ENCODE measurements at places on chromosomes 2 and 18. TPM values are rescaled to one million over a fixed set of nuclear protein-coding genes. Genes with fewer than 3 reads are reported as not detected.
A peak's percentile ranks its signal among the peaks of the same experiment; 100 is the strongest.

DNA sequence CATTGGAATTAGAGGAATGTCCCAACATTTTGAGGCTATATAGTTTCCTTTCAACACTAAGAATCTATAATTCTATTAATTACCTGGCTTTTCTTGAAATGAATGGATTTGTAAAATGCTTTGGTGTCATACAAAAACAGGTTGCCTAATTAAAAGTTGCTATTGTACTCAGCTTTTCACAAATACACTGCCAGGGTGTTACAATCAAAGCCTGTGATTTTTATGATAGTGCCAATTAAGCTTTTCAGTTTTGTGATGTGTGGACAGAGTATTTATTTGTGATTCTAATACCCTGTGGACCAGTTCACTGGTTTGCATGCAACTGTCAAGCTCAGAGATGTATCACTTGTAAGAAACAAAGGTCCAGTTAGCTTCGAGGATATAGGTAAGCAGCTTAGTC, 71.8 kb downstream of the NAB1 start:
- H3K36me3 ChIP-seq = no peaks in the 10 kb centered on the region
- H3K4me3 ChIP-seq = no peak overlapping the region
- H3K27ac ChIP-seq = no peak overlapping the region
- no peaks in the 10 kb centered on the region for H3K27me3 ChIP-seq
- DNase-seq = no peak

DNA sequence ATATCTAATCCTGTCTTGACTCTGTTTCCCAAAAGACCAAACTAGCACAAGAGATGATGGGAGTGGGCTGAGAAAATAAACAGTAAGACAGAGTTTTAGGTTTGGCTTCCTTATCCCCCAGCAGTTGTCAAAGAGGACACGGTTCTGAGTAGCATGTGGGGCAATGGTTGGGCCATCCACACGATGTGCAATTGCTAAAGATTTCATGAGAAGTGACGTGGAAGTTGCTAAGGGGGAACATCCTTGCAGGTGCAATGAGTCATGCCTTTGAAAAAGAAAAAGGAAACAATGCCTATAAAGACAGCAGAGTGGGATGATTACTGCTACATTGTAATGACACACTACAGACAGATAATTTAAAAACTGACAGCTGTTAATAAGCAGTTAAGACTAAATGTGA, 1395.8 kb downstream of the LRP1B start:
- H3K4me1 ChIP-seq = no peaks in the 10 kb centered on the region
- DNase-seq = no peak
- no peak overlapping the region for H3K27ac ChIP-seq
- H3K4me3 ChIP-seq = no peak overlapping the region
- no peaks in the 10 kb centered on the region for H3K27me3 ChIP-seq

- no peaks in the 10 kb centered on the region for H3K36me3 ChIP-seq
- H3K4me3 ChIP-seq = no peak overlapping the region
- H3K27me3 ChIP-seq = no peaks in the 10 kb centered on the region
- no peak for DNase-seq
- peaks cover 6% of the 10 kb centered on the region for H3K4me1 ChIP-seq
Measured at GRCh38 chr2:102261467-102262135, 49.8 kb upstream of the IL1RL1 start.

DNA sequence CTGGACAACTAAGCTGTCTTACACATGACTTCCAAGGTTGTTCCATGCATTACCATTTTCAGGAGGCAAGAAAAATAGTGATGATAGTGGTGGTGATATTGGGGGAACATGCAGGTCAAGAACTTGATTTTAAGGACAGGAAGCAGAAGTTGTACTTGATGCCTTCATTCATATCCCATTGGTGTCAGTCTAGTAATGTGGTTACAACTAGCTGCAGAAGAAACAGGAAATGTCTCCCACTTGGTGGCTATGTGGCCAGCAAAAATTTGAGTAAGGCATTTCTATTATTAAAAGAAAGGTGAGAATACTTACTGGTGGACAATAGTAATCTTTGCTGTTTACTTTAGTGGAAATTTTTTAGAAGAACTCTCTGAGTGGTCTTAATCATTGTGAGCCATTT, 103.4 kb downstream of the ALMS1 start:
- H3K36me3 ChIP-seq = peaks cover 15% of the 10 kb centered on the region
- H3K4me3 ChIP-seq = no peak overlapping the region
- no peak overlapping the region for H3K27ac ChIP-seq
- H3K27me3 ChIP-seq = no peaks in the 10 kb centered on the region
- no peak for DNase-seq

DNA sequence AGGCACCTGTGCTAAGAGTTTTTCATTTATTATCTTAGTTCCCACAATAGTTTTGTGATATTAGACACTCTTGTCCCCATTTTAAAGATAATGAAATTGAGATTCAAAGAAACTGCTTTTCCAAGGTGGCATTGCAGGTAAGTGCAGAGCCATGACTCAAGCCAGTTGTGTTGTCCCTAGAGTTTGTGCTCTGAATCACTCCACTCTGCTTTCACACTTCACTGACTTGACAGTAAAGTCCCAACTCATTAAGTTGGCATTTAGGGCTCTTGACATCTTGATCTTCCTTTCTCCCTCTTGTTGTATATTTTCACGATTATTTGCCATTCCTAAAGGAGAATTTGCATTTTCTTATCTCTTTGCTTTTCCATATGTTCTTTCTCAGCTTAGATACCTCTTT, 114.3 kb downstream of the DIS3L2 start:
- H3K36me3 ChIP-seq = no peaks in the 10 kb centered on the region
- H3K4me3 ChIP-seq = no peak overlapping the region
- no peak overlapping the region for H3K27ac ChIP-seq
- H3K27me3 ChIP-seq = no peaks in the 10 kb centered on the region
- DNase-seq = no peak
- peaks cover 5% of the 10 kb centered on the region for H3K4me1 ChIP-seq

DNA sequence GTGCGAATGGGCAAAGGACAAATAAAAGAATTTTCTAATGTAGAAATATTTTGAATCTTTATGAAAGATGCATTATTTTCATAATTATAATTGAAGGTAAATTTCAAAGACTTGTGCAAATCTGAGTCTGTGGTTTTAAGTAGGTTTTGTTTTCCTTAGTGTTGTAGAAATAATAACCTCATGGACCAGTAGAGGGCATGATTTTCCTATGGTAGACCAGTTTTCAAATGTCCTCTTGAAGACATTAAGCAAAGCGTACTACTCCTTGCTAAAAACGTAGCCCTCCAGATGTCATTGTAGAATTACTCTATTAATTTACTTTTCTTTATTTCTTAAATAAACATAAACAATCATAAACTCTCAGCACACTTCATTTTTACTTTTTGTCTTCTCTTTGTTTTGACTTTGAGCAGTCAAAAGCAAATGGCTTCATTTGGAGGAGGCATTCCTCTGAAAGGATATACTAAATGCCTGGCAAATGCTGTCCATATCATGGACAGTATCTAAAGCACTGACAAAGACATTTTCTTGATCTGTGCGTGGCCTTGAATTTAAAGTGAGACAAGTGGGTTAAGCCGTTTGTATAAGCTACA, 85.8 kb upstream of the FAM237A start:
- no peaks in the 10 kb centered on the region for H3K27me3 ChIP-seq
- DNase-seq = peak; percentile 64
- H3K4me1 ChIP-seq = no peaks in the 10 kb centered on the region
- H3K36me3 ChIP-seq = no peaks in the 10 kb centered on the region

DNA sequence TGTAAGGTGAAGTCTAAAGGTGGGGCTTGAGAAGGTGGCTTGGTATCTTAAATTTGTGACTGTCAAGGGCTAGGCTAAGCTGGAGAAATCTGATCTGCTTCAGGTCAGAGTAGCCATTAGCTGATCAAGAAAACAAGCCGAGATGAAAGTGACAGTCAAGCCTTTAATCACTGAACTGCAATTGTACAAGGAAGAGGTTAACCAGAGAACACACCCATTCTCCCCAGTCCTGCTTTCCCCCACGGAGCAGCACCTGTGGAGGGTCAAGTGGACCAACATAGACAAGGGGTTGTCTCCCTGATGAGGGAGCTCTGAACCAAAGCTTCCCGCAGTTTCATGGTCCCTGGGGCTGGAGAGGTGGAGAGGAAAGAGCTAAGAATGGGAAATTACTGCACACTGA, 901.2 kb downstream of the DCC start:
- no peak overlapping the region for H3K27ac ChIP-seq
- H3K4me3 ChIP-seq = no peak overlapping the region
- DNase-seq = no peak

GRCh38 chr2:65112633-65113032, 17.3 kb downstream of the RAB1A start:
- H3K4me3 ChIP-seq = no peak overlapping the region
- H3K4me1 ChIP-seq = no peaks in the 10 kb centered on the region
- no peak overlapping the region for H3K27ac ChIP-seq
- no peak for DNase-seq
- H3K27me3 ChIP-seq = no peaks in the 10 kb centered on the region
- peaks cover 2% of the 10 kb centered on the region for H3K36me3 ChIP-seq

GRCh38 chr18:48230467-48231113, 178.6 kb downstream of the ZBTB7C start:
- no peak overlapping the region for H3K4me3 ChIP-seq
- H3K4me1 ChIP-seq = no peaks in the 10 kb centered on the region
- no peak overlapping the region for H3K27ac ChIP-seq
- DNase-seq = no peak
- no peaks in the 10 kb centered on the region for H3K36me3 ChIP-seq

GRCh38 chr2:211132573-211132972, 576.2 kb downstream of the CPS1 start:
- H3K4me1 ChIP-seq = no peaks in the 10 kb centered on the region
- H3K27me3 ChIP-seq = no peaks in the 10 kb centered on the region
- no peak overlapping the region for H3K4me3 ChIP-seq
- H3K27ac ChIP-seq = no peak overlapping the region

GRCh38 chr2:237012577-237013267, 73.0 kb upstream of the COPS8 start:
- no peak overlapping the region for H3K4me3 ChIP-seq
- H3K27me3 ChIP-seq = no peaks in the 10 kb centered on the region
- no peaks in the 10 kb centered on the region for H3K4me1 ChIP-seq
- DNase-seq = no peak
- no peak overlapping the region for H3K27ac ChIP-seq

DNA sequence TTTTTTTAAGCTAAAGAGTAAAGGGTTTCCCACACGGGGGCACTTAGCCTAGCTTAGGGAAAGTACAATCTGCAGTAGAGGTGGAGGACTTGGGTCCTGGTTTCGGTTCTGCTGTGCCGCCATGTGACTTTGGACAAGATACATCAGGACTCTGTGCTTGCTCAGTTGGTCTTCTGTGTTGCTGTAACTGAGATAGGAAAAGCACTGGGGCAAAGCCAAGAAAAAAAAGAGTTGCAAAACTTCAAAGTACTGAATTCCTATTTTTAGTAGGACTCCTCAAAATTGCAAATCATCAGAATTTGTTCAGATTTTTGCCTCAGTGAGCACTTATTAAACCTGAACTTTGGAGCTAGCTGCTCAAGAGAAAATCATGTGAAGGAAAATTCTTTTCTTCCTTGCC, 96.3 kb upstream of the STON1 start:
- H3K36me3 ChIP-seq = no peaks in the 10 kb centered on the region
- no peak for DNase-seq
- no peak overlapping the region for H3K4me3 ChIP-seq
- H3K27ac ChIP-seq = no peak overlapping the region
- H3K4me1 ChIP-seq = no peaks in the 10 kb centered on the region
- H3K27me3 ChIP-seq = no peaks in the 10 kb centered on the region

DNA sequence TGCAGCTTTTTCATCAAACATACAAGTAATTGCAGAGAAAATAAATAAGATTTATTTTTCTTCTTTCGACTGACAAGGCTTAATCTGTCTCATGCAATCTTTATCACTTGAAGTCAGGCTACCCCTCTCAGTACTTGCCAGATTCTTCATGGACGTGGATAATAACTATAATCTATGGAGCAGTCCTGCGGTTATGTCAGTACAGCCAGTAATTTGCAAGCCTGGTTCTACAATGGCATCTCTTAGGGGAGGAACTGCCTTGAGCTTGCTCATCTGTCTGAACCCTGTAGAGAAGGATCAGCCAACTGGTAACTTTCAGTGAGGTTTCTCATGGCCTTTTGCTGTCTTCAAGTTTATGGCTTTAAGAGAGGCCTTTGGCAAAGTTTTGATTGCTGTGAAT, 35.5 kb upstream of the LRRTM1 start:
- no peak overlapping the region for H3K27ac ChIP-seq
- no peaks in the 10 kb centered on the region for H3K27me3 ChIP-seq
- H3K4me1 ChIP-seq = no peaks in the 10 kb centered on the region
- H3K4me3 ChIP-seq = no peak overlapping the region
- no peaks in the 10 kb centered on the region for H3K36me3 ChIP-seq

GRCh38 chr2:71546275-71546638, 92.9 kb downstream of the DYSF start:
- H3K36me3 ChIP-seq = no peaks in the 10 kb centered on the region
- H3K4me1 ChIP-seq = peaks cover 3% of the 10 kb centered on the region
- no peak overlapping the region for H3K27ac ChIP-seq
- no peak for DNase-seq
- H3K27me3 ChIP-seq = peaks cover 13% of the 10 kb centered on the region
- no peak overlapping the region for H3K4me3 ChIP-seq

- H3K4me3 ChIP-seq = no peak overlapping the region
- H3K36me3 ChIP-seq = no peaks in the 10 kb centered on the region
- no peaks in the 10 kb centered on the region for H3K4me1 ChIP-seq
- H3K27ac ChIP-seq = no peak overlapping the region
Measured at GRCh38 chr2:159653962-159654361, 37.6 kb upstream of the BAZ2B start.

GRCh38 chr2:113692698-113693428, 63.6 kb downstream of the SLC35F5 start:
- H3K36me3 ChIP-seq = no peaks in the 10 kb centered on the region
- peak overlapping the region; percentile 47 for H3K27ac ChIP-seq
- peak; percentile 42 for DNase-seq
- no peak overlapping the region for H3K4me3 ChIP-seq
- no peaks in the 10 kb centered on the region for H3K27me3 ChIP-seq

GRCh38 chr2:58502931-58503330, 261.8 kb upstream of the FANCL start:
- no peak overlapping the region for H3K27ac ChIP-seq
- H3K4me3 ChIP-seq = no peak overlapping the region
- no peaks in the 10 kb centered on the region for H3K4me1 ChIP-seq
- no peaks in the 10 kb centered on the region for H3K27me3 ChIP-seq

DNA sequence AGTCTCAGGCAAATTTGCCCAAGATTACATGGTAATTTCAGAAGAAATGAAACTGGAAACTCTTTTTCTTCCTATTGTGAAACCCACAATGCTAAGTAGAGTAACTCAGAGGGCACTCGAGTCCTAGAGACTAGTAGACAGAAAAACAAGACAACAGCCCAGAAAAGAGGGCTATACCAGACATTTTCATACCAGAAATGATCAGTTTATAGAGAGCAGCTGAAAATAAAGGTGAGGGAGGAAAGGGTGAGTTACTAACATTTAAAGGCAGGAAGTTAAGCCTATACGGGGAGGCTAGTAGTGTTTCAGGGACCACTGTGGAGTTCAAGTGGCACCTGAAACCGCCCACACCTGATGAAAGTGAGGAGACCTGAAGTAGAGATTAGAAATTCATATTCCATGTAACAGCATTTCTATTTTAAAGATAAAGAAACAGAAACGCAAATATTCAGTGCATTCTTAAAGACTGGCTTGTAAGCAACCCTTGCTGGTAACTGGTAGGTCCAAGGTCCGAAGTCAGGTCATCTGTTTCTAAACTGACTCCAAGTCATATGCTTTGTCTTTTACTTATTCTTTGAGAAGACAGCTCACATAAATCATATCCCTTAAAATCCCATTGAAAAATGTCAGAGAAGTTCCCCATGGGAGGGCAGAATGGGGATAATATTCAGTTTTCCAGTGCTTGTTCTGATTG, 145.1 kb upstream of the ITGB6 start:
- DNase-seq = no peak
- no peaks in the 10 kb centered on the region for H3K27me3 ChIP-seq
- no peak overlapping the region for H3K27ac ChIP-seq
- H3K4me1 ChIP-seq = no peaks in the 10 kb centered on the region
- H3K4me3 ChIP-seq = no peak overlapping the region

Gene PSTPIP2
- total RNA-seq = 6.1 TPM

Gene C1D
- 29.8 TPM for total RNA-seq

Gene UGT1A8
- total RNA-seq = 0.24 TPM

Data from thymus (tissue), 14 donors.